ENCODE measurements at places on chromosomes 4 and X.
A peak's percentile ranks its signal among the peaks of the same experiment; 100 is the strongest.

DNA sequence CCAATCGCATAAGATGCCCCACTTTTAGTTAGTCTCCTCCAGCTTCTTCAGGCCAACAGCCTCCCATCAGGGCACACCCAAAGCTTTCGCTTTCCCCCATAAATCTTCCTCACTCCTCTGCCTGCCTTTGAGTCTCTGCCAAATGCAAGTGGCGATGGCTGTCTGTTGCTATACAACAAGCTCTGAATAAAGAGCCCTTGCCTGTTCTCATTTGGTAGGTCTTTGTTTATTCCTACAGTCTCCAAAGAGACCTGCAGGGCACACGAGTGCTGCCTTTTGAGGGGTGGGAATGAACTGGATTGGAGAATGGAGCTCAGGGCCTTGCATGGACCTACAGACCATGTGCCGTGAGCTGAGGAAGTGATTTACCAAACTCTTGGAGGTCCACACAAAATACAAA lies 52.2 kb upstream of the SOD3 start:
- no peak for DNase-seq

- peak; percentile 83 for DNase-seq
Measured at GRCh38 chr4:77193511-77194102, 36.6 kb downstream of the CCNG2 start.

DNA sequence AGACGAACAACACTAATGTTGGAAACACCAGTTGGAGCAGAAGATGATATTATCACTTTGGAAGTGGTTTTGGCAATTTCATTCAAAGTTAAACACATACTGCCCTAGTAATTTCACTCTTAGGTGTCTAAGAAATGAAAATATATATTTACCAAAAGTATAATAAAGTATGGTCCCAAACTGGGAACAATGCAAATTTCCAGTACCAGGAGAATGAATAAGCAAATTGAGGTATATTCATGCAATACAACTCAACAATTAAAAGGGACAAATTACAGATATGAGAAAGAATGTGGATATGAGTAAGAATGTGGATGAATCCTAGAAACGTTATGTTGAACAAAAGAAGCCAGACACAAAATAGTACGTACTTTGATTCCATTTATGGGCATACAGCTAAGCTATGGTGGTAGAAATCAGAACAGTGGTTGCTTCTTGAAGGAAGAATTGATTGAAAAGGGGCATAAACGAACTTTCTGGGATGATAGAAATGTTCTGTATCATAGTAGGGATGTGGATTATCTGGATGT lies 10.0 kb downstream of the ELMOD2 start:
- DNase-seq = no peak

DNA sequence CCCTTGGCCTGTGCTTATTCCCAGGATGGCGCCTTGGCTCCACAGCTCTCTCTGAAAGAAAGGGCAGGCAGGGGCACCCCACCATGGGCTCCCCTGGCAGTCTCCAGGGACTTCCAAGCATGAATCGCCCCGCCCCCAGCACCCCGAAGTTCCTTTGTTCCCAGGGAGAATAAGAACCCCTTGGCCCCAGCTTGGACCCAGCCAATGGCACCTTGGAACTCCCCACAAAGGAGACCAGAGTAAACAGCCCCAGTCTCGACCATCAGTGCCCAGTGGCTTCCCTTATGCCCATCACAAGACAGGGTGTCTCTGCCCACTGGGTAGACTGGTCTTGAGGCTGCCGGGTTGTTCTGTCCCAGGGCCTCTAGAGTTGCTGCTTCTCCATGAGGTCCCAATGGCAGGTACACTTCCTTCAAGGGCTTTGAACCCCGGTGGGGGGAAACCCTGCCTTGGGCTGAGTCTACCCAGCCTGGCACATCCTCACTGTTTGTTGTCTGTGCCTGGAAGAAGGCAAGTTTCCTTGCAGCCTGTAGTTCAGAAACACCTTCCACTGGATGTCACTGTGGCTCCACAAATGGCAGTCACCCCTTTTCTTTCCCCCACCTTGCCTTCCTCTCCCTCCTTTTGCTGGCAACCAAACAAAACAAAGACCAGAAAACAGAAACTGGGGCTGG lies 30.8 kb downstream of the NBDY start:
- no peak for DNase-seq

DNA sequence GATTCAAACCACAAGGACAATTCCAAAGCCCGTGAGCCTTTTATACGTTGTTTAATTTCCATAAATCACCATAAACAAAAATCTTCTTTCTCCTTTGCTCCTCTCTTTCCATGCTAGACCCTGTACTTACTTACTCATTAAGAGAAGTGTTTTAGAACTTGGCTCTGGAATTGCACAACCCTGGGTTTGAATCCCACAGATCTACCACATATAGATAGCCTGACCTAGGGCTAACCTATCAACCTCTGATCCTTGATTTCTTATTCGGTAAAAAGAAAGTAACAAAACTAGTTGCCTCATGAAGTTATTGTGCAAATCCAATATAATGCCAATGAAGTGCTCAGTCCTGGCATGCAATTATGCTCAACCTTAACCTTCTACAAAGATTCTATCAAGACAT lies 68.8 kb downstream of the ZAR1 start:
- no peak for DNase-seq

DNA sequence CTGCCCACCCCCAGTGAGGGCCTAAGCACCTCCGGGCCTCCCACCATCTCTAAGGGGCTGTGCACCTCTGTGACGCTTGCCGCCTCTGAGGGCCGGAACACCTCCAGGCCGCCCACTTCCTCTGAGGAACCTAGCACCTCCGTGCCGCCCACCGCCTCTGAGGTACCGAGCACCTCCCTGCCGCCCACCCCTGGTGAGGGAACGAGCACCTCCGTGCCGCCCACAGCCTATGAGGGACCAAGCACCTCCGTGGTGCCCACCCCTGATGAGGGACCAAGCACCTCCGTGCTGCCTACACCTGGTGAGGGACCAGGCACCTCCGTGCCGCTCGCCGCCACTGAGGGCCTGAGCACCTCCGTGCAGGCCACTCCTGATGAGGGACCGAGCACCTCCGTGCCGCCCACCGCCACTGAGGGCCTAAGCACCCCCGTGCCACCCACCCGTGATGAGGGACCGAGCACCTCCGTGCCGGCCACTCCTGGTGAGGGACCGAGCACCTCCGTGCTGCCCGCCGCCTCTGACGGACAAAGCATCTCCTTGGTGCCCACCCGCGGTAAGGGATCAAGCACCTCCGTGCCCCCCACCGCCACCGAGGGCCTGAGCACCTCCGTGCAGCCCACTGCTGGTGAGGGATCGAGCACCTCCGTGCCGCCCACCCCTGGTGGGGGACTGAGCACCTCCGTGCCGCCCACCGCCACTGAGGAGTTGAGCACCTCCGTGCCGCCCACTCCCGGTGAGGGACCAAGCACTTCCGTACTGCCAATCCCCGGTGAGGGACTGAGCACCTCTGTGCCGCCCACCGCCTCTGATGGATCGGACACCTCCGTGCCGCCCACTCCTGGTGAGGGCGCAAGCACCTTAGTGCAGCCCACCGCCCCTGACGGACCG lies 977 bp downstream of the MAGEE1 start:
- peak; percentile 56 for DNase-seq

- no peak for DNase-seq
Measured at GRCh38 chr4:73859614-73860088, 6.6 kb downstream of the PF4V1 start.

GRCh38 chr4:145644699-145645098 lies 25.5 kb downstream of the MMAA start:
- DNase-seq = no peak

DNA sequence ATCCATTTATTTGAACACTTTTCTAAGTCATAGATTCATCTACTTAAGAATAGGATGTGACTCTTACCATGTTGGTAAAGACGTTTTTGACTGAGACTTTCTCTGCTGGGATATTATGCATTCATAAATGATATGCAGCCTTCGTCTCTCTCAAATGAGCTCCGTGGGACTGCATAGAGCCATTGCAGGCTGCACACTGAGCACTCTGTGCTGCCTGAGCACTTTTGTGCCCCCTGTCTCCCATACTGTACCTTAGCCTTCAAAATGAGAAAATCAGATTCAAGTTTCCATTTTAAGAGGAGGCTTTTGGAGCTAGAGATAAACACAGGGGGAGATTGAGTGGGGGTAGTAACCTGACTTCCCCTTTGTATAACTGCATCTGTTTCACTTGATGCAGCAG lies 433.6 kb downstream of the ZIC3 start:
- no peak for DNase-seq

GRCh38 chrX:123424546-123424945 lies 240.5 kb downstream of the GRIA3 start:
- DNase-seq = no peak

DNA sequence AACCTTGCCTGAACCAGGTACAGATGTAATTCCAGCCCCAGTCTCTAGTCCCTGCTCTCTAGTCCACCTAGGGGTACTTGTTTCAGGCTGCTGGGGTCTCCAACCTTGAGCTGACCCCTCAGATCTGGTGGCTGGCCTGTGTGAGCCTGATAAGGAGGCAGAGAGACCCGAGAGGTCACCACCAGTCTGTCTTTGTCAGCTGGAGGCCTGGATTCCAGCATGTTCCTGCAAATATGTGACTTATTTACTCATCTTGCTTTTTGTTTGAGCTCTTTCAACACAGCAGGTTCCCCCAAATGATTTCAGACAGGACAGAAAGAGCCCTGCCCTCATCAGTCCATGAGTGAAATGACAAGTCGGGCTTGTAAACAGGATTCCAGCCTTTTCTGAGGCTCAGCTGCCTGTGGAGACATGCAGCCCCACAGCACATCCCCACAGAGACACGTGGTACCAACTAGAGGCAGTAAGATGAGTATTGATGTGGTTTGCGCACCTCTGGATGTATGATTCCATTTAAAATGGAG lies 37.5 kb upstream of the STK26 start:
- peak; percentile 5 for DNase-seq

DNA sequence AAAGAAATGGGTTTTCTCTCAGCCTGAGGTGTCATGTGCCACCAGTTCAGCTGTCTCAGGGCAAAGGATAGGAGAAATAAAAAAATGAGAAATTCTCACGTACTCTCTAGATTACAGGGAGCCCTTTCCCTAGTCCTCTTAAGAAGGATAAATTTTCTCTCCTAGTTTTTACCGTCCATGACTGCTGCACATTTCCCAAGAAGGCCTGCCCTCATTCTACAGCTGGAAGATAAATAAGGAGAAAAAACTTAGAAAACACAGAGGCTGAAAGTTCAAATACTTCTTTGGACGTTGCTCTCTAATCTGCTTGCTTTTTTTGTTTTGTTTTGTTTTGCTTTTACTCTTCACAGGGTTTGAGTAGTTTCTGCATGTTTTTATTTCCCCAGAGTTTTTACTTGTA lies 211.9 kb downstream of the DCAF12L2 start:
- DNase-seq = no peak

DNA sequence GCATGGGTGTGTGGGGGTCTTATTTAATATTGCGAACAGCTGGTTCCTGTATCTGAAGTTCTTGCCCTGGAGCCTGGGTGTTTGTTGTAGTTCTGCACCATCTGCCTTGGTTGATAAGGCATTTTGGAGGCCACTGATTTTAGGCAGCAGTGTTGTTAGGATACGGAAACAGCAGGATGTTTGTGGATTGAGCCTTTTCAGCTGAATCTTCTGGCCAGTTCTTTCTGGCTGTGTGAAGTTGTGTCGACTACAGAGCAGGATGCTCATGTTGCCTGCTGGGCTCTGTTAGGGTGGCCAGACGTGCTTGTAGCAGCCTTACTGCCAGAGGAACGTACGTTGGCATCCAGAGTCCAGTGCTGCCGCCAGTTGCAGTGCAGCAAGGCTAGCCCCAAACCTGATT lies 134.2 kb downstream of the PTTG2 start:
- no peak for DNase-seq

DNA sequence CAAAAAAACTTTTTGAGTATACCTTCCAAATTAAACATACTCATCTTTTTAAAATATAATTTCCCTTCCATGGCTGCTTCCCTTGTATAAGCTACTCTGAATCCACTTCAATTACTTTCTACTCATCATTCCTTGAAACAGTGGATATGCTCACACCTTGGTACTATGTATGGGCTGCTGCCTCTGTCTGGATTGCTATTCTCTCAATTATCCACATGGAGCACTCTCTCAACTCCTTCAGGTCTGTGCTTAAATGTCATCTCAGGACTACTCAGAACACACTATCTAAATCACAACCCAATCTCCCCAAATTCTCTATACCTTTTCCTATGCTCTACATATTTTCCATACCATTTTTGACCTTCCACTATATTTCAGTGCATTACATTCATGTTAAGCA lies 898.9 kb upstream of the EPHA5 start:
- DNase-seq = no peak

- DNase-seq = no peak
Measured at GRCh38 chrX:46803140-46803539, 33.7 kb upstream of the RP2 start.

DNA sequence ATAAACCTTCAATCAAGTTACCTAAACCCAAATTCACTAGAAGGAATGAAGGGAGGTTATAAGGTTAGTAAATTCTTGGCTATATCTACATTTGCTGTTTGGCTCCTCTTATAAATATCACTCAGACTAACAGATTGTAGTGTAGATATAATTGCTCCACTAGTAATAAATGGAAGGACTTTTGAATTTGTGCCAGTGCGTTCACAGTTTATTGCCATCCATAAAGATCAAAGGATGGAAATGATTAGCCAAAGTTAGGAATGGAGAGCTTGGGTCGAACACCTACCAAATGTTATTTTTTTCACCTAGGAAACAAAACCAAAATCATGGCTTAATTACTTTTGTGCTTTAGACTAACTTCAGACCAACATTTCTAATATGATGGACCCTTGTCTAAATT lies 9.2 kb downstream of the DTHD1 start:
- no peak for DNase-seq

DNA sequence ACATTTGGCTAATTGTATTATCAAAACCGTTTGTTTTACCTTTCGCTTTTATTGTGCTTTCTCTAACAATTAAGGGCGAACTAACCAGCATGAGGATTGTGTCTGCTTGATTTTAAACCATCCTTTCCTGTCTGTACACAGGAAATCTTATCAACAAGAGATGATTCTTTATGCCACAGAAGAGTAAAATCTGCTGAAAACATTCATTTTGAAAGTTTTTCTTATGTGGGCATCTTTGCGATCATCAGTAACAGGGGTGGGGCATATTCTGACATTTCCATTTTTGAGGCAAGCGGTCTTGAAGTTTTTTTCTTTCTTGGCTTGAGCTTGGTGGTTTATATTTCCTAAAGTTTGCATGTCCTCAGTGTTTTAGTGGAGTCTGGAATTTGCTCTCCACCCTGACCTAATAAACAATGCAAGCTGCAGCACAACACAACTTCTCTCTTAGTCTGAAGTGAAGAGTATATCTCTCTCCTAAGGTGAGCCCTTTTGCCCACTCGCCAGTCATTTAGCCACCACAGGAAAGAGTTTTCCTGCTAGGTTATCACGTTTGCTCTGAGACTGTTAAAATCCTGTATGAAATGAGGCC lies 26.6 kb downstream of the NFKB1 start:
- peak; percentile 41 for DNase-seq

DNA sequence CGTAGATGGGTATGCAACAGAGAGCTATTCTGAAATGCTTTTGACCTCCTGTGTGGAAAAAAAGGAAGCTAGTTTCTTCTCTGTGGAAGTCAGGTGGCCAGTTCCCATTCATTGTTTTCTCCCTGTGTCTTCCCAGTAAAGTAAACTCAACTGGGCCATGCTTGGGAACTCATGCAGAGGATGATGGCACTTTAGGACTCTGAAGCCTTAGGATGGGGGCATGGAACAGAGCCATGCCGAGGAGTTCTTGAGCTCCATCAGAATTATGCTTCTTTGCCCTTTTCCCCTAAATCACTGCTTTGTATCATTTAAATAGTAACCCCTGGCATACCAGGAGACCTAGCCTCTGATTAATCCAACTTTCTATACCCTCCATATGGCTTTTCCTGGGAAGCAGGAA lies 3.2 kb downstream of the TMEM164 start:
- no peak for DNase-seq

GRCh38 chr4:10554694-10555093 lies 97.5 kb upstream of the ZNF518B start:
- peak; percentile 53 for DNase-seq
